ENCODE measurements at places on chromosomes 3 and 15. TPM values are rescaled to one million over a fixed set of nuclear protein-coding genes. Genes with fewer than 3 reads are reported as not detected.

DNA sequence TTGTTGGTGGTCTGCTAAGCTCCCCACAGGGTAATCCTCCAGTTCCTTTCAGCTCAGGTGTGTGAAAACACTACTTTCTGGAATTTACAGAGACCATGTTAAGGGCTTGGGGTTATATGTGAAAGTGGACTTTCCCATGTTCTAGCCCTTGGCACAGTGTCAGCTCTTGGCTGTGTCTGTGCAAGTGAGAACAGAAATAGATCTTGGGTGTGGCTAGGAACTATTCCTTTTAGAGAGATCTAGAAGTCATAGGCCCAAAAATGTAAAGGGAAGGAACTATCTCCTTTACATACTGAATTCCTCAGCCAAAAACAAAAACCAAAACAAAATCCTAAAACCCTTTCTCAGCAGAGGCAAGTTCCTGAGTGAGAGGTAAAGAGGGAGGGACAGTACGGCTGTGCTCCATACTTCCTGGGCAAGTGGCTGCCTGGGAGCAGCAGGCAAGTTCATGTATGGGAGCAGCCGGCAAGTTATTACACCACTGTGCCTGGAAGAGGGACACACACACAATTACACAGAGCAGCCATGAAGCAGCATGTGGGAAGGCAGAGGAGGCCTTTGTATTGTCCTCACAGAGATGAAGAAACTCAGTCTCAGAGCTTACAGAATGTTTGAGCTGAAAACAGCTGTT is 19.9 kb upstream of the C3orf62 start:
- peak; percentile 46 for DNase-seq

- no peak for DNase-seq
Observed at GRCh38 chr15:101371519-101371918, 76.5 kb upstream of the SNRPA1 start.

CHRNB4 gene
- 0.25 TPM for total RNA-seq

DNA sequence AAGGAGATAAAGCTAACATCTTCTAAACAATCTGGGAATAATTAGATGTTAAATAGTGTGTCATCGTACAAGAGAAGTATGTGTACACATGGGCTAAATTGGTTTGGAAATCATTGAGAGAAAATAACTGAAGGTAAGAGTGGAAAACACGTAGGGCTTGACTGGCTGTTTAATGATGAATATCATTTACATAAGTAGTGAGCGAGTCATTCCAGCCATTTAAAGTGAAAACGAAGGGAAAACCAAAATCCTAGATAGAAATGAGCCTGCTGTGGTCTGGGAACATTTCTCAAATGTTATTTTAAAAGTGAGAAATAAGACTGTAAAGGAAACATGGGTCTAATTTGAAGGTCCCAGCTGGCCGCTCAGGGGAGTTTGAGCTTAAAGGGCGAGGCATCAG is 41.9 kb upstream of the KCNMB2 start:
- no peak for DNase-seq

DNA sequence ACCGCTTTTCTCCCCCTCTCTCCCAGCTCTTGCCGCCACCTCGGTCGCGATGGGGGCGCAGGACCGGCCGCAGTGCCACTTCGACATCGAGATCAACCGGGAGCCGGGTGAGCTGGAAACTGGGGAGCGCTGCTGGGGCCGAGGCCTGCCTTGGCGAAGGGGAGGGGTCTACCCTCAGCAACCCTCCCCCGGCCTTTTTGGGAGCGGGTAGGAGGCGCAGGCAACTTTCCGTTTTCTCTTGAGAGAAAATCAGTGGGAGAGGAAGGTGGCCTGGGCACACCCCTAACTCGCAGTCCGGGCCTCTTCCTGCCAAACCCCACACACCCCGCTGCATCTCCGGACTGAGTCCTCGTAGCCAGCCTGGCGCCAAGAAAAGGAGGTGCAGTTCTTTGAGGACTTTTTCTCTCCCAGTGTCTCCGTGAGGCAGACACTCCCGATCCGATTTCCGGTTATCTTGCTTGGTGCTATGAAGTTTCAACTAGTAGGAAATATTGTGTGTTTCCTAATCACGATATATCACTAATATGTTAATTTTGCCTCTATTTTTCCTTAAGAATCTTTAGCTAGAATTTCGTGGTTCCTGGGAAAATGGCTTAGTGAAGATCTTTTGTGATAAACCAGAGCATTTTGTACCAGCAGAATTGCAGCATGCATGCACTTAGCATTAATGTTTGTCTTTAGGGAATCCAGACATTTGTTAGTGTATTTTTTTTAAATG is 631 bp downstream of the NKTR start:
- peak; percentile 63 for DNase-seq

DNA sequence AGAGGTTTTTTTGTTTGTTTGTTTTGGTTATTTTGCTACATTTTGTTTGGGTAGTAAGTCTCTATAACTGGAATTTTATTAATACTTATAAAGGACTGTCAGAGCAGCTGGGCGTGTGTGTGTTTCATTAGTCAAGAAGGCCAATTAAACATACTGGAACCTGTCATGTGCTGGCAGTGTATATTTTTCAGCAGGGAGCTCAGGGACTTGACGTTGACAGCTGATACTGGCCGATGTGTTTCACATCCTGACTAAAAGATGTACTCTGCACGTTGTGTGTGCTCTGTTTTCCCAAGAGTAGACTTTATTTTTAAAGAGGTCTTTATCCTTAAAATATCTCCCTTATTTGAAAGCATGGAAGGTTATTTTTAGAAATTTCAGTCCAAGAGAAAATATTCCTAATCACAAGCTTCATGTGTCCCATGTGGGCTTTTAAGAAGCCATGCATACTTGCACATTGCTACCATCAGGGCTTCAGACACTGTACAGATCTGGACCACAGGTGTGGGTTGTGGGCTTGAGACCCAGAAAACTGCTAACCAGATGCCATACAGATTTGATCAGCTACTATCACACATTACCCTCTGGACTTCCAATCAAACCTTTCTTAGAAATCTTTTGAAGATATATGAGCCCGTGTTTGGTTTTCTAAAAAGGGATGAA is 135.9 kb downstream of the FEZF2 start:
- no peak for DNase-seq

- no peak for DNase-seq
Observed at GRCh38 chr3:101200461-101200860, 119.9 kb downstream of the IMPG2 start.

- DNase-seq, result no peak
Observed at GRCh38 chr15:85997618-85998017, 82.1 kb upstream of the AGBL1 start.

RTP1 gene
- not detected for total RNA-seq

APOD gene
- 20.5 TPM for total RNA-seq

PROK2 gene
- not detected for total RNA-seq

DNA sequence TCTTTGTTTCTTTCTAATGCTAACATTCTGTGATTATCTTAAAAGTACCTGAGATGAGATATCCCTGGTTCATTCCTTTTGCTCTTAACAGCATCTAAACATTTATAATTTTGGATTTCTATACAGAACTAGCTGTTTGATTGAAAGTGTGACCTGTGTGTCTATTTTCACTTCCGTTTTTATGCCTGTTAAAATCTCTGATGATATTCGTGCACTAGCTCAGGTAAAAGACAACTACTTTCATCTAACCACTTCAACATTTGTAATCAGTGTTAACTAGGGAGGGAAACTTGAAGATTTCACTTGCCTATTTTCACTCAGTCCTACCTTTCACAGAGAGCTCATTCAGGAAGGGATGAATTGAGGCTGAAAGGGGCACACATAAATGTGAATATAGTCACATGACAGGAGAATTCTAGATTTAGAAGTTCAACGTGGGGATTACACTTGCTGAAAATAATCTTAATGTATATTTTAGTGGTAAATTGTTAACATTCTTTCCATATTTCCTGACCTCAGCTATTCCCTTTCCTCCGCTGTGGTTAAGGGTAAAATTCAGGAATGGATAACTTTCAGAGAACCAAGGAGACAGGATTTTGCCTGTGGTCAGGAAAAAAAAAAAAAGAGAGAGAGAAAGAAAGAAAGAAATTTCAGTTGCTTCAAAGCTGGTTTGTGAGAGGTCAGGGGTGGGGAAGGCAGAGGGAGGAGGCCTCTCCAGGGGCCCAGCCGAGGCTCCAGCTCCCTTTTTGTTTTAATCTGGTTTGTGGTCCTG is 159.8 kb upstream of the TSC22D2 start:
- no peak for DNase-seq

- DNase-seq, result peak; percentile 13
Observed at GRCh38 chr3:190265796-190266195, 56.5 kb downstream of the CLDN1 start.

- no peak for DNase-seq
Observed at GRCh38 chr3:179695672-179696313, 43.0 kb downstream of the USP13 start.

GRCh38 chr15:90315278-90315982 is 36.7 kb upstream of the ZNF774 start:
- peak; percentile 94 for DNase-seq
